ENCODE measurements at places on chromosomes 13 and 19.

- DNase-seq = no peak
Observed at GRCh38 chr19:5921516-5922160, 7.6 kb downstream of the CAPS start.

DNA sequence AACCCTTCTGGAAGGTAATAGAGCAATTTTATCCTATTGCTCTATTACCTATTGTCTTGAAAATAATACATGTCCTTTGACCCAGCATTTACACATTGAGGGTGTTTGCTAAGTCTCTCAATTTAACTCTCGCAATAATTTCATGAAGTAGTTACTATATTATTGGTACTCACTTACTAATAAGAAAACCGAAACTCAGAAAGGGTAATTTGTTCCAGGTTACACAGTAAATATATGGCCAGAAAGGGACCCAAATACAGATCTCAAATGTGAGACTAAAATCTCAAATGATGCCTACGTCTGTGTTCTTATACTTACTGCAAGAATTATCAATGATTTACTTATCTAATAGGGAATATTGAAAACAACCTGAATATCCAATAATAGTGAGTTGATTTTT is 29.7 kb upstream of the FAM216B start:
- DNase-seq = no peak

DNA sequence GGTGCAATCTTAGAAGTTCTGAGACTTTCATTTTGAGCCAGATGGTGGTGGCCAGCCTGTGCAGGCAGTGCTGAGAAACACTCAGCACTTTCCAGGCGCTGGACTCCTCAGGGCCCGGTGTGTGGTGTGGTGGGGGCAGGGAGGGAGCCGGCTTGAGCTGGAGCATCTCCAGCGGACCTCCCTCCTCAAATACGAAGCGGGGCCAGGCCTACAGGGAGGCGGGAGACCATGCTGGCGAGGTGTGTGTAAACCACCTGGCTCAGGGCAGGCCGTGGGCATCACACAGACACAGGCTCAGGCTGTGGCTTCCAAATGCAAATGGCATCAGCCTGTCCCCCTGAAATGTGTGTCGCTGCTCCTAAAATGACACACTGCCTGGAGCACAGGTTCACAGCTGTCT is 33.3 kb upstream of the RANBP3 start:
- DNase-seq = no peak

DNA sequence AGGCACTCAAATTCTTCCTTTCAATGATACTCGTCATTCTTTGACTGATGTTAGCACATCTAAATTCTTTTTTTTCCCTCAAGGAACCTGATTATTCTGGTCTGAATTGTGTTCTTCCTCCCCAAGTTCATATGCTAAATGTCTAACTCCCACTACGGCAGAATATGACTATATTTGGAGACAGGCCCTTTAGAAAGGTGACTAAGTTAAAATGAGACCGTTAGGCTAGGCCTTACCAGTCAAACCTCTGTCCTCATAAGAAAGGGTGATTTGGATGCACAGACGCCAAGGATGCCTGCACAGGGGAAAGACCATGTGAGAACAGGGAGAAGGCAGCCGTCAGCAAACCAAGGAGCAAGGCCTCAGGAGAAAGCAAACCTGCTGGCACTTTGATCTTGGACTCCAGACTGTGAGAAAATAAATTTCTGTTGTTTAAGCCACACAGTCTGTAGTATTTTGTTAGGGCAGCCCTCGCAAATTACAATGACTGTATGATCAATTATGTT is 13.1 kb upstream of the FOXO1 start:
- no peak for DNase-seq

DNA sequence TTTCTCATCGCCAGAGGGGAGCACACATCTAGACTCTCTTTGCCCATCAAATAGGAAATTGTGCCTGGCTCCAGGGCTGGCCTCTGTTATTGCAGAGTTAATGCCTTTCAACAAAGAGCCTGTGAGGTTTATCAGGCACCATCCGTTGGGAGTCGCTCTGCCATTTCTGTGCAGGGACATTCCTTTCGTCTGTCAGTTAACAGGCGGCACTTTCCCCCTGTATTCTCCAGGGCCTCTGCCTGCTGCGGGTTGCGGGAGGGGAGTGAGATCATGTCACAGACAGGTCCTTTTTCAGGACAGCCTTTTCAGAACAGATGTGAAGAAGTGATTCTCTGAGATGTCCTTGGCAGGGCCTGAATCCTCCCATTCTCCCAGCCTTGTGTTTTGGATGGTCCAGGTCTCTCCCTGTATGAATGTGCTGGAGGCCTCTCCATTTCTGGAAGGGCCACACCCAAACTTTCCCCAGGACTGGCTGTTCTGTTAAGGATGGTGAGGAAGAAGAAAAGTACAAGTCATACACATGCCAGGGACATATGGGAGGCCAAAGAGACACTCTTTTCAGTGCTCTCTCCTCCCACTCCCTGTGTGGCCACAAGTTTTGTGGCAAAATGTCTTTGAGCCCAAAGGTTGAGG is 14.9 kb downstream of the SERP2 start:
- DNase-seq = no peak

DNA sequence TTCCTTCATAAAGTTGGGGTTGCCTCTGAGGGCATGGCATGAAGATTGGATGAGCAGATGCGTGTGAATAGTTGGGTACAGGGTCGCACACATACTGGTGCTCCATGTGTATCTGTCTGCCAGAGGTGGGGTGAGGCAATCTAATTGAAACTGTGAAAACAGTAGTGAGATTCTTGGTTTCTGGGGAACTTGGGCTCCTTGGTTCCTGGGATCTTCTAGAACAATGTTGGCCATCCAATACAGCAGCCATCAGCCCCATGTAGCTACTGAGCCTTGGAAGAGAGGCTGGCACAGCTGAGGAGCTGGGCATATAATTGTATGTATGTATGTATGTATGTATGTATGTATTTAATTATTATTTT is 616 bp downstream of the FCHO1 start:
- DNase-seq = no peak

DNA sequence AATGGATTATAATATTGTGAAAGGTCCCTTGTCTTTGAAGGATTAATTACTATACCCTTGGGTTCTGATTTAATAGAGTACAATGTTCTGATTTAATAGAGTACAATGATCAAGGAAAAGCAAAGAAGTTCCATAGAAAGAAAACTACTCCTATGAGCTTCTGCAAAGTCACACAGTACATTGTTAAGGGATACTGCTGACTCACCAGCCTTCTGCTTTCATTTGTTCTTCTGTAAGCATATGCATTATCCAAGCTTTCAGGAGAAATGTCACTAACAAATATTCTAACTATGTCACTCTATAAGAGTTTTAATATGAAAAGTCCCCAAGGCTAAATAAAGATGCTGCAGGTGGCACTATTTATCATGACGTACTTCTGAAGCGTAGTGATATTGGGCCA is 396.7 kb downstream of the RFC3 start:
- DNase-seq = no peak

- no peak for DNase-seq
Observed at GRCh38 chr19:12603714-12604113, 6.9 kb downstream of the ZNF490 start.

DNA sequence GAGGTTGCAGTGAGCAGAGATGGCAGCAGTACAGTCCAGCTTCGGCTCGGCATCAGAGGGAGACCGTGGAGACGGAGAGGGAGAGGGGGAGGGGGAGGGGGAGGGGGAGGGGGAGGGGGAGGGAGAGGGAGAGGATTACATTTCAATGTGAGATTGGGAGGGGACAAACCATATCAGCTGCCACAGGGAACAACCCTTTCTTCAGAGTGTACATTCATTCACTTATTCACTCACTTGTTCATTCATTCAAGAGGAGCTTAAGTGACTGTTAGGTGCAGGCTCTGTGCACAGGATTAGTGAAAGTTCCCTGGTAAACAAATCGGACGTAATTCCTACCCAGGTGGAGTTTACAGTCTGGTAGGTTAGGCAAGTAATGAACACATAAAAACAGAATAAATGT is 65.6 kb upstream of the MEDAG start:
- DNase-seq = no peak

Data from stimulated activated CD4-positive, alpha-beta T cell treated with anti-CD3 and anti-CD28 coated beads, Interleukin-2, amount 100 ng/mL, for 4 hours (primary cell).